CD4-positive, alpha-beta T cell treated with Interleukin-1 beta for 1 hour (primary cell): ENCODE measurements at places on chromosomes 6 and 20.

GRCh38 chr6:150179030-150179429, 36.2 kb downstream of the PPP1R14C start:
- DNase-seq: no peak

DNA sequence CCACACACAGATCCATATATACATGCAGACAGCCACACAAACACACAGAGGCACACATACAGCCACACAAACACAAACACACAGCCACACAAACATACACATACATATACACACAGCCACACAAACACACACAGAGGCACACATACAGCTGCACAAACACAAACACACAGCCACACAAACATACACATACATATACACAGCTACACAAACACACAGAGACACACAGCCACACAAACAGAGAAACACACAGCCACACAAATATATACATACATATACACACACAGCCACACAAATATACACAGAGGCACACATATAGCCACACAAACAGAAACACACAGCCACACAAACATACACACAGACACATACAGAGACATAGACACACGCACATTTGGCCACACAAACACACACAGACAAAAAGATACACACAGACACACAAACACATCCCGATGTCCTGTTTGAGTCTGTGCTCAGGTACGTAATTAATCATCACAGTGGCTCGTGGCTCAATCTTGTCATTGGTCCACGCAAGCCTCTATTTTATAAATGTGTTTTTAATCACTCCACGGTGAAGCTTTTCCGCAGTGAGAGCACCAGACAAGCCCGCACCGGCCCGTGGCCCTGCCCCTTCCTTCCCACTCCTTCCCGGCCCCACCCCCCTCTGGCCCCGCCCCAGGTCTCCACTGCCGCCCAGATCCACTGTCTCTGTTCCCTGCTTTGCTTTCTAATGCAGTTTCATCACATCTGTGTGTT, 135.3 kb downstream of the CDH4 start:
- DNase-seq: no peak

DNA sequence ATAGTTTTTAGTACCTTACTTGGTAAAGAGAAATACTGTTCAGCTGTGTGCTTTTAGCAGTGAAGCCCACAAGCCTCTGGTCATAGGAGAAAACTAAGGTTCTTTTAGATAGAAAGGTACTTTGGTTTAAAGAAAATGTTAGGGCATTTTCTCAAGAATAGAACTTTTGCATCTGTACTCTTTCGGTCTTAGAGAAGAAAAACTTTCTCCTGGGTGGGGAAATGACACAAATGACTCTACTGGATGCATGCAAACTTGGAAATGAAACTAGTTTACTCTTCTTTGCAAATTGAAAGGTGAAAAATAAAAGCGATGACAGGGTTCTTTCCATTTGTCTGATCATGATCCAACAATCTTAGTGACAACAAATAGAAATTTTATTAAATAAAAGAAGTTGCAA, 2.1 kb upstream of the TMEM217 start:
- no peak for DNase-seq

DNA sequence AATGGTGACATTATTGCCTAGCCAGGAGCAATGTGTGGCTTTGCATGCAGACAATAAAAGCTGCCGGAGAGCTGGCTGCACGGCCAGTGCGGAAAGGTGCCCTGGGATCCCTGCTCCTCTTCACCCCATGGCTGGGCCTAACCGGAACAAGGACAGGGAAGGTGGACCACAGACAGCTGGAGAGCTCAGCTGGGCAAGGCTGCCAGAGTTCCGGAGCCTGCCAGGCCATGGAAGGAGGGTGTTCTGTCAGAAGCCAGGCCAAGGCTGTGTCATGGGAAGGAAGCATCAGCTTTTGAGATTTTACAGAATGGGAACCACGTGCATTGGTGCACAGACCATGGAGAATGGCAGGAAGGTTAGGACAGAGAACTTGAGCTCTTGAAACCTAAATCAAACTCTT, 25.0 kb downstream of the MAP1LC3A start:
- DNase-seq: no peak

- no peak for DNase-seq
Measured at GRCh38 chr6:51800603-51801002, 286.8 kb downstream of the PKHD1 start.

DNA sequence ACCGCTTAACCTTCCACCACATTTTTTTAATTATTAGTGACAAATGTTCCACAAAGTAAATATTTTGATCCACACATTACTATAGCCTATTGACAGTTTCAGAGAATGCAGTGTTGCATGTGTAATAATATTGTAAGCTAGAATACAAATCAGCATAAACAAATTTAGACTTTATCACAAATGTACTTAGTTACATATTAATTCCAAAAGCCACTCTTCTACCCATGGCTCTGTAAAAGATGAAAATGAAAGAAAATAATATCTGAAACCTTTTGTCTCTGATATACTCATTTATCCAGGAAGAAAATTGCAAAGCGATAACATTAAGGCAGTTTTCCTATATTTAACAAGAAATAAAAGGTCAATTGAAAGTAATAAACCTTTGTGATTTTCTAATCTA, 954.0 kb upstream of the MAN1A1 start:
- DNase-seq: no peak

DNA sequence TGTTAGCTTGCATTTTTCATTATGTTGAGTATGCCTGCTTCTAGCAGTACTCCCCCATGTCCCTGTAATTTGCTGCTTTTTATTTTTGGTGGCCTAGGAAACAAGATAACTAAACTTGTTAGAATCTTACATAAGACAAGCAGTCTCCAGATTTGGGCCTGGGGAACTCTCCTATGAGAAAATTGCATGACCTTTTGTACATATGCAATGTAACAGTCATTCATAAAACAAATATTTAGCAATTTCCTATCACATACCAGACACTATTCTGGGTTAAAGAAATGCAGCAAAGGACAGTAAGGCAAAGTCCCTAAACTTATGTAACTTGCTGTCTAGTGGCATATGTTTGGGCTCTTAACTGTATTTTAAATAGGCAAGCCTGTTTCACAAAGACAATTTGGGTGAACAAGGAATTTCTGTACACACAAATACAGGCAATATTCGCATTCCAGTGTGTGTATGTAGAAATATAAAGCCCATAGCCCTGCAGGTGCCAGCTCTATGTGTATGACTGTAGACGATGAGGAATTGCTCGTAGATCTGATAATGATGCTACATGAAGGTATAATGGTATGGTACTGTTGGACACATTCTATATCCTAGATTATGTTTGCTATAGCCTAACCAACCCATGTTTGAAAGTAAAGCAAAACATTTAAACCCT, 305.2 kb upstream of the CITED2 start:
- DNase-seq: no peak

- DNase-seq: no peak
Measured at GRCh38 chr20:54843865-54844264, 368.5 kb downstream of the DOK5 start.

- DNase-seq: no peak
Measured at GRCh38 chr6:15518878-15519277, 143.9 kb downstream of the DTNBP1 start.

- DNase-seq: no peak
Measured at GRCh38 chr20:42492290-42492689, 697.4 kb downstream of the PTPRT start.

- DNase-seq: no peak
Measured at GRCh38 chr6:20533746-20534294, 437 bp upstream of the CDKAL1 start.
